Caco-2 (cell line): ENCODE measurements at places on chromosomes 1 and 21. TPM values are rescaled to one million over a fixed set of nuclear protein-coding genes. Genes with fewer than 3 reads are reported as not detected.

The SHISAL2A gene
- 3.2 and 3.7 TPM in 2 replicates for total RNA-seq

The TFB2M gene
- 23.4 and 23.9 TPM in 2 replicates for total RNA-seq

The ASCL5 gene
- total RNA-seq = 0.26 and 0.48 TPM in 2 replicates

The OR2G6 gene
- not detected in 2 replicates for total RNA-seq
